ENCODE measurements at places on chromosomes 1 and 21.
A peak's percentile ranks its signal among the peaks of the same experiment; 100 is the strongest.

GRCh38 chr1:225911191-225912130 is 12.6 kb downstream of the PYCR2 start:
- no peak for DNase-seq

GRCh38 chr1:231072041-231072440 is 32.0 kb upstream of the FAM89A start:
- no peak for DNase-seq

- DNase-seq = no peak
Measured at GRCh38 chr1:5423109-5423508, 569.1 kb downstream of the NPHP4 start.

DNA sequence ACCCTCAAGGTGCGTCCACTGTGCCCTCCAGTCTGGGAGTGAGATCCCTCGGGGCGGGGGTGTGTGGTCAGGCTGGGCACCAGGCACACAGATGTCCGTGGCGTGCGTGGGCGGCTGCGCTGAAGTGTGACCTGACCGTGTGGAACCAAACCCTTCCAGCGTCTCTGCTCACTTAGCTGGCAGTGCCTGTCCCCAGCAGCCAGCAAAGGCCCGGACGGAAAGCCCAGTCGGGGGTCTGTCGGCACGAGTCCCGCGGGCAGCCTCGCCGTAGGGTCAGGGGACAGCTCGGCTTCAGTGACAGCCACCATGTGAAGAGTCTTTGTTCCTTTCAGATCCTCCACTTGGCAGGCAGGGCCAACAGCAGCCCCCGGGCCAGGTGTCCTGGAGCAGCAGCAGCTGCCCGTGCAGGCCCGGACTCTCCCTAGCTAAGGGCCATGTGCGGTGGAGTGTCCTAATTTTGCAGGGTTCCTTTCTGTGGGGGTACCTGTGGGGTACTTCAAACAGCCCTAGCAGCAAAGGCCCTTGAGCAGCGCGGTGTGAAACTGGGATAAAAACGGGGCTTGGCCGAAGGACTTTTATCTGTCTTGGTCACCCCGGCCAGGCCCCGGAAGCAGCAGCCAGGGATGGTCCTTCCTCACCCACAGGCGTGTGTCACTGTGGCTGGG is 11.6 kb downstream of the TTLL10 start:
- no peak for DNase-seq

- peak; percentile 40 for DNase-seq
Measured at GRCh38 chr1:19344372-19344810, 32.3 kb downstream of the SLC66A1 start.

GRCh38 chr1:39976732-39977131 is 21.8 kb downstream of the MFSD2A start:
- no peak for DNase-seq

GRCh38 chr21:37233551-37234146 is 33.5 kb downstream of the VPS26C start:
- no peak for DNase-seq

DNA sequence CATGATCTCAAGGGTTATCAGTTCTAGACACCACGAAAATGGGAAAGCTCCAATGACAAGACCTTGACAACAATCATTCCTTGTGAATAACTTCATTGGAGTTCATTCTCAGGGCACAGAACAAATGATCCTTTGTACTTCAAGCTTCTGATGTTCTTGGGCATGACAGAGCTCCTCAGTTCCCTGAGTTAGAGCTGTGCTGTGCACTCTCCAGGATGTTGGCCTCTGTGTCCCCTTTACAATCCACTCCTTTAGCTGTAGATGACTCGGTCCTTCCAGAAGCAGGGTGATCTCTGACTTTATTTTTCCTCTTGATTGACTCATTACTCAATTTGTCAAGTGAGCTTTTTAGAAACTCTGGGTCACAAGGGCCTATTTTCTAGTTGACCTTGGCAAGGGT is 3.9 kb upstream of the FAM78B start:
- no peak for DNase-seq

All from H54 (cell line).